ENCODE measurements at places on chromosomes 7 and 10. TPM values are rescaled to one million over a fixed set of nuclear protein-coding genes. Genes with fewer than 3 reads are reported as not detected.

The HTR7 gene
- 0.62 TPM for total RNA-seq

The MEIG1 gene
- not detected for total RNA-seq

The PNLIP gene
- total RNA-seq = not detected

The HPSE2 gene
- total RNA-seq = not detected

The ADCYAP1R1 gene
- total RNA-seq = not detected

The GIMAP7 gene
- not detected for total RNA-seq

GRCh38 chr10:57689596-57690297 is 577.9 kb downstream of the IPMK start:
- no peaks in the 10 kb centered on the region for H3K27me3 ChIP-seq
- no peak overlapping the region for H3K27ac ChIP-seq
- H3K4me1 ChIP-seq = peaks cover 20% of the 10 kb centered on the region
- no peaks in the 10 kb centered on the region for H3K36me3 ChIP-seq
- no peak for DNase-seq
- H3K4me3 ChIP-seq = no peak overlapping the region

DNA sequence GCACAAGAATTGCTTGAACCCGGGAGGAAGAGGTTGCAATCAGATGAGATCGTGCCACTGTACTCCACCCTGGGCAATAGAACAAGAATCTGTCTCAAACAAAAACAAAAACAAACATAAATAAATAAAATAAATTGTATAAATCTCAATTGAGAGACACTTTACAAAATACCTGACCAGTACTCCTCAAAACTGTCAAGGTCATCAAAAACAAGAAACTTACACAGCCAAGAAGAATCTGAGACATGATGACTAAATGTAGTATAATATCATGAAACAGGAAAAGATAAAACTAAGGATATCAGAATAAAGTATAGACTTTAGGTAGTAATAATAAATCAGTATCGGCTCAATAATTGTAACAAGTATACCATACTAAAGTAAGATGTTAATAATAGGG is 26.9 kb upstream of the SEPTIN7 start:
- H3K36me3 ChIP-seq = no peaks in the 10 kb centered on the region
- H3K4me1 ChIP-seq = no peaks in the 10 kb centered on the region
- no peak overlapping the region for H3K4me3 ChIP-seq
- H3K27ac ChIP-seq = no peak overlapping the region
- H3K27me3 ChIP-seq = no peaks in the 10 kb centered on the region

DNA sequence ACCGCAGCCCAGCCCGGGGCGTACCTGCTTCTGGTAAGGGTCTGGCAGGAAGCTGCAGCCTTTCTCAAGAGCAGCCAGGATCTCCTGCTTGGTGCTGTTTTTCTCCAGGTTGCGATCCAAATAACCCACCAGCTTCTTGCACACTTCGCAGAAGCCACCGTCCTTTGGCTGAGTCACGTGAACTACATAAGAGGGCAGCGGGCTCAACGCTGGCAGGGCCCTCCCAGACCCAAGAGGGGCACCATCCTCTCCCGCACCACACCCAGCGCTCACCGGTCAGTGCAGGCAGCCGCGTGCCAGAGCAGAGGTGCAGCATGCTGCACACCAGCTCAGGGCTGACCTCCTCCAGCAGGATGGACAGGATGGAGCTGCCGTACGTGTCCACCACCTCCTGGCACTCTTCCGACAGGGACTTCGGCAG is 31.6 kb downstream of the PSAP start:
- DNase-seq = no peak
- H3K4me3 ChIP-seq = no peak overlapping the region

GRCh38 chr7:135933509-135934188 is 43.5 kb downstream of the MTPN start:
- DNase-seq = no peak
- H3K36me3 ChIP-seq = peaks cover 6% of the 10 kb centered on the region
- no peak overlapping the region for H3K4me3 ChIP-seq
- no peaks in the 10 kb centered on the region for H3K4me1 ChIP-seq

GRCh38 chr10:69728335-69728870 is 73.3 kb upstream of the COL13A1 start:
- no peak overlapping the region for H3K4me3 ChIP-seq
- peaks cover 30% of the 10 kb centered on the region for H3K4me1 ChIP-seq
- peak overlapping the region; percentile 57 for H3K27ac ChIP-seq
- H3K27me3 ChIP-seq = no peaks in the 10 kb centered on the region

DNA sequence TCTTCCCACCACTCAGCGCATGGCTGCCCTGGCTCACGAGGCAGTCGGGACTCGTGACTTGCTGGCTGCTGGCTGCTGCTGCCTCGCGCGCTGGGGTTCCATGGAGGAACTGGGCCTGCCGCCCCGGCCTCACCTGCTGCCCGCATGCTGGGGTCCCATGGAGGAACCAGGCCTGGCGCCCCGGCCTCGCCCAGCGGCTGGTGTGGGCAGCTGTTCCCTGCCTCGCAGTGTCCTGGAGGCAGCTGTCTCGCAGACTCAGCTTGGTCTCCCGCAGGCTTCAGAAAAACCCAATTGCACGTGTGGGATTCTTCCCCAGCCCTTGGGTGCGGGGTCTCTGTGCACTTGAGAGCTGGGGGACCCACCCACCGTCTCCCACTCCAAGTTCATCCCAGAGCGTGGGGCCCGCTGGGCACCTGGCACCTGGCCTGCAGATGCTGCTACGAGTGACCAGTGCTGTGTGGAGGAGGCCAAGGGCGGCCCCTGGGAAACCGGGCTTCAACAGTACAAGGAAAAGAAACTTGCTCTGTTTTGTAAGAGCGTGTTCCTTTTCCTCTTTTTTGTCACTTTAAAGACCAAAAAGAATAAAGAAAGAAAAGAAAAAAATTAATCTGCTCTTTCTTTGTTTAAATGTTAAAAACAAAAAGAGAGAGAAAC is 20.4 kb downstream of the PWWP2B start:
- peaks cover 35% of the 10 kb centered on the region for H3K4me1 ChIP-seq
- H3K36me3 ChIP-seq = no peaks in the 10 kb centered on the region
- H3K27me3 ChIP-seq = no peaks in the 10 kb centered on the region
- no peak for DNase-seq

GRCh38 chr7:71787513-71787912 is 624.6 kb downstream of the CALN1 start:
- no peaks in the 10 kb centered on the region for H3K36me3 ChIP-seq
- H3K4me3 ChIP-seq = no peak overlapping the region
- no peaks in the 10 kb centered on the region for H3K27me3 ChIP-seq
- H3K4me1 ChIP-seq = no peaks in the 10 kb centered on the region
- no peak for DNase-seq

GRCh38 chr10:51066231-51066630 is 8.1 kb upstream of the PRKG1 start:
- no peaks in the 10 kb centered on the region for H3K36me3 ChIP-seq
- H3K4me1 ChIP-seq = peaks cover 5% of the 10 kb centered on the region
- no peak overlapping the region for H3K27ac ChIP-seq
- H3K27me3 ChIP-seq = peaks cover 8% of the 10 kb centered on the region

DNA sequence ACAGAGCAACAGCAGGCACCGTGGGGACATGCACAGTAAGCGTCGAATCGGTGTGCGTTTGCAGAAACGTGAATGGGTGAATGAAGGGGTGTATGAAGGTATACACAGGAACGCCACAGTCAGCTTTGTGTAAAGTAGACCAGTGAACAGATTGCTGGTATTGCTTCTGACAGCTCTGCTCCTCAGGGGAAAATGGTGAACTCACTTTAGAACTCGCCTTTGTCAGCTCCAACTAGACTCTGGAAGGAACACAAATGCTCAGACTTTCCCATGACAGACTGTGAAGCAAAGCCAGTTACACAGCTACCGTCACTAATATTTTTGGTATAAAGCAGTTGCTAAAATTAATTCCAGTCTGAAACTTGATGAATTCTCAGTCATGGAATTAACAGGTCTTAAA is 78.9 kb downstream of the CUX1 start:
- no peaks in the 10 kb centered on the region for H3K27me3 ChIP-seq
- H3K36me3 ChIP-seq = no peaks in the 10 kb centered on the region
- H3K4me1 ChIP-seq = no peaks in the 10 kb centered on the region
- DNase-seq = no peak
- no peak overlapping the region for H3K4me3 ChIP-seq

GRCh38 chr10:132113766-132114365 is 48.1 kb downstream of the JAKMIP3 start:
- H3K36me3 ChIP-seq = no peaks in the 10 kb centered on the region
- H3K4me3 ChIP-seq = no peak overlapping the region
- DNase-seq = no peak
- no peak overlapping the region for H3K27ac ChIP-seq
- H3K27me3 ChIP-seq = no peaks in the 10 kb centered on the region
- H3K4me1 ChIP-seq = no peaks in the 10 kb centered on the region

DNA sequence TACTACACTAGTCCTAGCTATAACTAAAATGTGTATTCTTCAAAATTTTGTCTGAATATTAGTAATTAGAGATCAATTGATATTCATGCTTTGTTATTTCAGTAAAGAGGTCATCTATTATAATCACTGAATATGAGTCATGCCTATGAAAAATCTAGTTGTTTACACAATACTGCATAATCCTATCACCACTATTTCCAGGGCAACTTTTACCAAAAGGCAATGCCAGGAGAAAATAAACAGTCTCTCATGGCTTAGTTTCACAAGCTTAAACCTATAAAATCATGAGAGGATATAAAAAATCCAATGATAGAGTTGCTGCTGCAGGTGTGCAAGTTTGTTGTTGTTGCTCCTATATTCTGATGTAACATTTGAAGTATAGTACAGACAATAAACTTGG is 149.9 kb upstream of the COL1A2 start:
- peak; percentile 46 for DNase-seq
- H3K36me3 ChIP-seq = no peaks in the 10 kb centered on the region
- H3K27ac ChIP-seq = no peak overlapping the region
- H3K27me3 ChIP-seq = 0 out of 2 replicates have a peak, but pooled peaks cover 4% of the 10 kb centered on the region
- H3K4me3 ChIP-seq = no peak overlapping the region

DNA sequence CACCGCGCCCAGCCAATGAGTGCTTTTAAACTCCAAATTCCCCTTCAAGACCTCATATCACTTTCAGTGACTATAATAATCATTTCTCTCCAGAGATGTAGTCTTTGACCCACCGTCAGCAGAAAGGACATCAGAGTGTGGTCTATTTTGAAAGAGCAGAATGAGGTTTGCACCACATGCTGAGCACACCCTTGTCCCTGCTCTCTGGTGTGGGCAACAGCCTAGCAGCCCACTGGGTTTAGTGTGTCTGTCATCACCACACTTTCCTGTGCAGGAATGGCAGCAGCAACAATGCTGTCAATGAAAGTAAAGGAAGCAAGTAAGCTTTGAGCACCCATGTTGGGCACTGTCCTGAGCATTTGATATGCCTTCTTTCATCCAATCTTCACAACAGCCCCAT is 122.4 kb downstream of the PLXNA4 start:
- H3K4me3 ChIP-seq = no peak overlapping the region
- H3K36me3 ChIP-seq = no peaks in the 10 kb centered on the region
- H3K27ac ChIP-seq = no peak overlapping the region
- H3K4me1 ChIP-seq = no peaks in the 10 kb centered on the region
- no peak for DNase-seq
- no peaks in the 10 kb centered on the region for H3K27me3 ChIP-seq

GRCh38 chr7:147980826-147981813 is 609.4 kb upstream of the C7orf33 start:
- H3K4me1 ChIP-seq = no peaks in the 10 kb centered on the region
- no peak overlapping the region for H3K4me3 ChIP-seq
- DNase-seq = no peak
- H3K27me3 ChIP-seq = no peaks in the 10 kb centered on the region
- no peaks in the 10 kb centered on the region for H3K36me3 ChIP-seq

- H3K27ac ChIP-seq = no peak overlapping the region
- H3K36me3 ChIP-seq = no peaks in the 10 kb centered on the region
- peaks cover 18% of the 10 kb centered on the region for H3K27me3 ChIP-seq
- peaks cover 20% of the 10 kb centered on the region for H3K4me1 ChIP-seq
- no peak overlapping the region for H3K4me3 ChIP-seq
Measured at GRCh38 chr10:78781251-78781913, 287.4 kb upstream of the ZMIZ1 start.

GRCh38 chr10:114545071-114545470 is 113.0 kb downstream of the ABLIM1 start:
- peak; percentile 67 for DNase-seq
- peaks cover 31% of the 10 kb centered on the region for H3K4me1 ChIP-seq
- H3K27ac ChIP-seq = peak overlapping the region; percentile 85
- no peaks in the 10 kb centered on the region for H3K27me3 ChIP-seq

DNA sequence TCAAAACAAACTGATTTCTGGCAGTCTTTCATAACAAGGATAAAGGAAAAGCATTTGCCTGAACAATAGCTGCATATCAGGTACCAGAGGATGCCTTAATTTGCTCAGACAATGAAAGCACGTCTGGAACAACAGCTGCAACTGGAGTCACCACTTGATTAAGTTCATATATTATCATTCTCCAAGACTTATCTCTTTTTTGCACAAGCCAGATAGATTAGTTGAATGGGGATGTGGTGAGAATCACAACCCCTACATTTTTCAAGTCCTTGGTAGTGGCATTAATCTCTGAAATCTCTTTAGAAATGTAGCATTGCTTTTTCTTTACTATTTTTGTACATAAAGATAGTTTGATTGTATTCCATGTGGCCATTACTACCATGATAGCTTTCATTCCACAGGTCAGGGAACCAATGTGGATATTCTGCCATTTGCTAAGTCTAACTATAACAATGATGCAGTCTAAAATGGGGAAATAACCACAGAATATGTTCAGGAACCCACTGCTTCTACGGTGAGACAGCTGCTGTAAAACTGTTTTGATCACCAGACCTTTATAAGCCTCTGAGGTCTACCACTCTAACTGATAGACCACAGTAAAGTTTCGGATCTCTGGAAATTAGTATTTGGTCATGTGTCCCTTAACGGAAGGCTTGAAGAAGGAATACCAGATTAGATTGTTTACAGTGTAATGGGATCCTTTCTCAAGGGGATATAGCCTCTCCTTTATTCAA is 1176.2 kb downstream of the DNAJB9 start:
- H3K27ac ChIP-seq = no peak overlapping the region
- no peaks in the 10 kb centered on the region for H3K36me3 ChIP-seq
- H3K4me3 ChIP-seq = no peak overlapping the region
- no peak for DNase-seq
- H3K4me1 ChIP-seq = no peaks in the 10 kb centered on the region

DNA sequence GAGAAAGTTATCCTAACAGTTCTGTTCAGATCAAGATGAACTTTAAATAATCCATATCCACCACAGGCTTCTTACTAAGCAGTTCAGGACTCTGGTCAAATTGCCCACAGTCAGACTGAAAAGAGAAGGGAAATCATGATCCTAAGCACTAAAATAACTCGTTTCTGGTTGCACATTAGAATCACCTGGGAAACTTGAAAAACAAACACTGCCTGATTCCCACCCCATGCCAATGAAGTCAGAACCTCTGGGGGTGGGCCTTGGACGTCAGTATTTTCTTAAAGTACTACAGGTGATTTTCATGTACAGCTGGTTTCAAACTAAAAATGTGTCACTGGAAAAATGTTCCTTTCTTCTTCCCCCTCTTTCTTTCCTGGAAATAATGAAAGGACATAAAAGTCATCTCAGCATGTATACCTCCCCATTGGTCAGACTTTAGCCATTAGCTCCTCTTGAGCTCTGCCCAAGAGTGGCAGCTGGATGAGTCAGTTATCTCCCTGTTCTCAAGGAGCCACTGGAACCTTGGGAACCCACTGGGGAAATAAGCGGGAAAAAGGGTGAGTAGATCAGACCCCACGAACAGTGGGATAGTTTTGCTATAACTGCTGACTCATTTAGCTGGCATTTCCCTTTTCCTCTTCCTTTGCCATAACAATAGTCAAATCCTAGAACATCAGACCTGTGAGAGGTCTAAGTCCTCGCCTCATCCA is 75.3 kb upstream of the IL6 start:
- peak; percentile 74 for DNase-seq
- H3K27me3 ChIP-seq = no peaks in the 10 kb centered on the region
- peak overlapping the region; percentile 62 for H3K27ac ChIP-seq
- no peak overlapping the region for H3K4me3 ChIP-seq
- peaks cover 16% of the 10 kb centered on the region for H3K4me1 ChIP-seq
- H3K36me3 ChIP-seq = no peaks in the 10 kb centered on the region
